ENCODE measurements at places on chromosomes 1 and 21.

DNA sequence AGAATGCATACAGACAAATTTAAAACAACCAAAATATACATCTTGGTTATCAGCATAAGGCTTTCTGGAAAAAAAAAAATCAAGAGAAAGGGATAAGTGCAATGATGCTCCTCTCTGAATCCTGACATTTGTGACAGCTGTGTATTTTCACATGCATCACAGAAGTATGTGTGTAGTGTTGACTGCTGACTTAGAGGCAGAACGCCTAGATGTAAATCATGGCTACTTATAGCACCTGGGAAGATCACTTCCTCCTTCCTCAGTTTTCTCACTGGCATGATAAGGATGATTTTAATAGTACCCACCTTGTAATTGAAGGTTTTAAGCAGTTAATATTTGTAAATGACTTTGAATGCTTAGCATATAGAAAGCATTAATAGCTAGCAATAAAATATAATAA is 112.5 kb downstream of the MRPL39 start:
- DNase-seq: no peak

- peak; percentile 35 for DNase-seq
These were observed 9.8 kb downstream of the RAP1GAP start for GRCh38 chr1:21659099-21659923.

- no peak for DNase-seq
These were observed 9.2 kb upstream of the SERTAD4 start for GRCh38 chr1:210223226-210223904.

DNA sequence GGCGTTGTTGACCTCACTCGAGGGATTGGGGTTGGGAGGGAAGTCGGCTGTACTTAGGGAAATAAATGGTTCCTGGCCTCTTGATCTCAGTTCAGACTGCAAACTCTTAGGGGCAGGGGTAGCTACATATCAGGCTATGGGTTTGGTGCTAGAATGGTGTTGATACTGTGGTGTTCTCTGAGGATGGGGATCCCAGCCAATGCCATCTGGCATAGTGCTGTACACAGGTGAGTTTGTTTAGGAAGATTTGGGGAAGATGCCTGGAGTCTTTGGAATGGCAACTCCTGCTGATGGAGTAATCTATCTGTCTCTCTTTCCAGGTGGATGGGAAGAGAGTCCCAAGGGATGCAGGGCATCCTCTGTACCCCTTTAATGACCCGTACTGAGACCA is 14.3 kb upstream of the NASP start:
- DNase-seq: no peak

DNA sequence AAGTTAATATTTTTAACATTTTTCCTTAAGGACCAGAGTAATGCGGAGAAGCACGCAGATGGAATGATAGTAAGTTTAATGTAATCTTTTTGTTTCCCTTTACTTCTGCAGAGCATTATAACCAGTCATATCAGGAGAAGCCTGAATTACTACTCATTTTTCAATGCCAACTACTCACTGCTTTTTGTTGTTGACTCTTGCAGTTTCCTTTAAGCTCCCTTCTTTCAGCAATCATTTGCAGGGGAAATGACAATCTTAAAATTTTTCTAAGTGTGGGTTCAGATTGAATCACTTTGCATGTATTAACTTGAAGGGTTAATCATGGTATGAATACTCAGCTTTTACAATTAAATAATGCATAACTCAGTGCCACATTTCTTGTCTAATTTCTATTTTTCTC is 122.2 kb downstream of the NRDC start:
- DNase-seq: no peak

- no peak for DNase-seq
These were observed 28.8 kb upstream of the CSF1 start for GRCh38 chr1:109881906-109882287.

GRCh38 chr1:169160845-169161495 is 54.5 kb downstream of the ATP1B1 start:
- DNase-seq: no peak

- no peak for DNase-seq
These were observed 56.9 kb downstream of the LRRC8D start for GRCh38 chr1:89877756-89878155.

DNA sequence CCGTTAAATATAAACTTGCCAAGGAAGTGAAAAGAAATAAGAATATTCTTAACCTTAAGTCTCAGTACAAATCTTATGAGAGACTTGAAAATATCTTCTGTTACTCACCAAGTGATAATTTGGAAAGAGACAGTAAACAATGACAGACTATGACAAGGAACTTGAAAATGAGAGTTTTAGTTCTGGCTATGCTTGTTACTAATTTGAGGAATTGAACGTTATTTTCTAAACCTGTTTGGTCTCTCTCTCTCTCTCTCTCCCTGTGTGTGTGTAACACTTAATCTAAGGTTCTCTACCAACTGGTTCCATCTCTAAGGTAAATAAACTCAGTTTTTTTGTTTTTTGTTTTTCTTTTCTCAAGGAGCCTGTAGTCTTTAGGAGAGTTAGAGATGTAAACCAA is 161.8 kb downstream of the AMY1C start:
- no peak for DNase-seq

DNA sequence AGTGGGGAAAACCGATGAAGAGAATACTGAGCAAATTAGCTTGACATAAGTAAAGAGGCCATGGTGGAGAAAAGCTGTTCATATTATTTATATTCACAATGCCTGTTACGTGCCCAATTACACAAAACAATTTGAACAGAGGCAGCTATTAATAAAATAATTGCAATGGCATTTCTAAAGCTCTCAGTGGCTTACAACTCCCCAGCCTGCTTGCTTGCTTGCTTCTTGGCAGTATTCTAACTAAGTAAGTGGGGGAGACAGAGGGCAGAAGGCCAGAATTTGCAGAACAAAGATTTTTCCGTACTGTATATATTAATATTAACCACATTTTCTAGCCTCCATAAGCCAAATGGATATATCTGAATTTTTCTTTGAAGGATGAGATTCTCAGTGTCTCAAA is 12.9 kb downstream of the PTPN14 start:
- no peak for DNase-seq

DNA sequence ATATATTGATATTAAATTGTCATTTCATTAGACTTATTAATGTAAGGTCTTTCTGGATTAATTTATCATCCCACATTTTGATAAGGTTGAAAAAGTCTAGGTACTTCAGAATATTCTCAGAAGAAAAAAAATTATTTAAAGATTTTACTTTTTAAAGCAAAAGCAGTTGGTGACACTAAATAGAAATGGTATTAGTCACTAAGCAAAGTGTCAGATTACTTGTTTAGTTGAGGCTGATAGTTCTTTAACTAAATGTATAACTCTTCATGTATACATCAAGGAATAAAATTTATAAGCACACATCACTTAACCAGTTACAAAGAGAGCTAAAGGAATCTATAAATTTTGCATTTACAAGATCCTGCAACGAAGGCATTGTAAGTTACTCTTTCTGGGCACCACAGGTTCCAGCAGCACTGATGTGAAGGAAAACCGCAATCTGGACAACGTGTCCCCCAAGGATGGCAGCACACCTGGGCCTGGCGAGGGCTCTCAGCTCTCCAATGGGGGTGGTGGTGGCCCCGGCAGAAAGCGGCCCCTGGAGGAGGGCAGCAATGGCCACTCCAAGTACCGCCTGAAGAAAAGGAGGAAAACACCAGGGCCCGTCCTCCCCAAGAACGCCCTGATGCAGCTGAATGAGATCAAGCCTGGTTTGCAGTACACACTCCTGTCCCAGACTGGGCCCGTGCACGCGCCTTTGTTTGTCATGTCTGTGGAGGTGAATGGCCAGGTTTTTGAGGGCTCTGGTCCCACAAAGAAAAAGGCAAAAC is 101.1 kb downstream of the ADARB1 start:
- no peak for DNase-seq

DNA sequence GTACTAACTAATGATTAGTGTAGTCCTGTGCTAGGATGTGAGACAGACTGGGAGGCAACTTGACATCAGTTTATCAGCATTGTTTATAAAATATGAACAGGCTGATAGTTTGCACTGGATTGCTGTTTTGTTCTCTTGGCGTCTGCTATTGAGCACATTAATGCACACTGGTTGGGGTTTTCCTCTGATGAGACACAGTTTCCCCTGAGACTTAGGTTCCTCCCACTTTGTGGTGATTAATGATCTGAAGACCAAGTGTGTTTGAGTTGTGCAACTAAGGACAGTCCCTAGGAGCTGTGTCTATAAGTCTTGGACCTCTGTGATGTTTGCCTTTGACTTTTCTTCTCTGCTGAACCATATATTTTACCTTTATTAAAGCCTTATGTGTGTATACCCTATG is 1015.4 kb downstream of the AMY1C start:
- DNase-seq: peak; percentile 59
